ENCODE measurements at places on chromosomes 7 and 10.

DNA sequence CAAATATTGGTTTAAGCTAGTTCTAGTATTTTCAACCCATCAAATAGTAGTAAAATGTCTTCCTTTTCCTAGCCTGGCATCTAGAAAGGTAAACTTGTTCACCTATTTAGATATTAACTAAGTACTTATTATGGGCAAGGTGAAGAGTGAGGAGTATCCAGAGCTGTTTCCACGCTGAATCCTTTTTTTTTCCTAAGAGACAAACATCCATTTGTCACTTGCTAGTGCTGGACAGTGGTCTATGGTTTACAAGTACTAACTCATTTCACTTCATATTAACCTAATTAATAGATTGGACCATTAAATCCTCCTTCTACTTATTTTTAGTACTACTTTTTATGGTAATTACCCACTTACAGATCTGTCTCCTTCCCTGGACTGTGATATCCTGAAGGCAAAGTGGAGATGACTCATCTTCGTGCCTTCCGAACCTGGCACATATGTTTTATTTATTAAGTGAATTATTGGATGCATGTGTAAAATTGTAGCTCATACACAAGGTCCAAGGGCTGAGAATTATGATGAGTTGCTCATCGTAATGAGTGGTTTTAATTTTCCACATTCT, 159.6 kb upstream of the IGFBP3 start:
- no peak for DNase-seq

- no peak for DNase-seq
Observed at GRCh38 chr7:38223306-38223705, 45.3 kb downstream of the STARD3NL start.

- no peak for DNase-seq
Observed at GRCh38 chr10:46296641-46297141, 9.9 kb downstream of the ANTXRL start.

- DNase-seq: no peak
Observed at GRCh38 chr7:26593896-26594295, 270.5 kb downstream of the SKAP2 start.

GRCh38 chr10:26243351-26243720, 26.8 kb downstream of the GAD2 start:
- no peak for DNase-seq

DNA sequence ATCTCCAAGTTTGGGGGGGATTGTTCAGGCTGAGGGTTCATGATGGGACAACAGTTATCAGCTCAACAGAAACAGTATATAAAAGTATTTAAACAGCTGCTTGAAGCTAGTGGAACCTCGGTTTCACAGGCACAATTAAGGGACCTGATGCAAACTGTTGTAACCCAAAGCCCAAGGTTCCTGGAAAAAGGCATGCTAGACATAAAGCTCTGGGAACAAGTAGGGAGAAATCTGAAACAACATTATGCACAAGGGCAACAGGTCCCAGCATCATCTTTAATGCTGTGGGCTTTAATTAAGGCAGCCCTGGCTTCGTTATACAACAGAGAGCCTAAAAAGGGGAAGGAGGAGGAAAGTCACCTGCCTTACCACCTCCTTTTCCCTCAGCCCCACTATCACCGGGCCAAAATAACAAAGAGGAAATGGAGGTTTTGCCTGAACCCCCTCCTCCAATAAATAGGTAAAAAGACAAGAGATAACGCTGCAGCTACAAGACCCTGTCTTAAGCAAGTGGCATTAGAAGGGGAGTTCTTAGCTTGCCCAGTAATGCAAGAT, 83.2 kb upstream of the GPR22 start:
- DNase-seq: no peak

GRCh38 chr10:122225330-122225729, 45.8 kb upstream of the BTBD16 start:
- no peak for DNase-seq

DNA sequence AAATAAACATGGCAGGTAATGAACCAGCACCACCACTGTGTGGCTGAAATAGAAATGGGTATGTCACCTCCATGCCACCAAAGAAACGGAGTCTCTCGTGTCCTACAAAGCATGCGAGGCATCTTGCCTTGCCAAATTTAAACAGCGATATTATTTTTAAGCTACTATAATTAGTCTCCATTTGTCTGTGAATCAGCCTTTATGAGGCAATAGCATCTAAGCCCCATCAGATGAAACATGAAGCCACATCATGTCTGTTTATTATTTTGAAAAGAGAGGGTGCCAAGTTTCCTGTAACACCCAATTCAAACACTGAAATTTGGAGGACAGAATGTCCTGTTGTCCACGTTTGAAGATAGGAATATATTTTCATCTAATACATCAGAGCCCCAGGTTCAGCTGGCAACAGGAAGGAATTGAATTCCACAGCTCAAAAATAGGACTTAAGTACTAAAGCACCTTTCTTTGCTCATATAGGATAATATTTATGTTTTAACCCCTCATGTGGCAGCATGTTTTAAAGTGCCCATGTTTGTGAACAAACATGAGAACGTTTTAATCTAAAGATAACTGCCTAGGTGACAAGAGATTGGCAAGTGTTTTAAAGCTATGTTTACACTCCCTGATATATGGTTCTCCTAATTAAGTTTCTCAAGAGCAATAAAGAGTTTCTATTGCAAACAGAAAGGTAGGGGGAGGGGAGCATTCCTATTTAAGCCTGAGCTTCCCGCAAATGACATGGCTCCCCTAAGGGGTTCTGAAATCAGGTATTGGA, 86.8 kb downstream of the SORBS1 start:
- no peak for DNase-seq

- no peak for DNase-seq
Observed at GRCh38 chr7:47382200-47382599, 199.7 kb downstream of the TNS3 start.

GRCh38 chr7:56199639-56200038, 83.4 kb upstream of the NUPR2 start:
- DNase-seq: no peak

- DNase-seq: no peak
Observed at GRCh38 chr7:20290505-20291111, 40.1 kb upstream of the ITGB8 start.

DNA sequence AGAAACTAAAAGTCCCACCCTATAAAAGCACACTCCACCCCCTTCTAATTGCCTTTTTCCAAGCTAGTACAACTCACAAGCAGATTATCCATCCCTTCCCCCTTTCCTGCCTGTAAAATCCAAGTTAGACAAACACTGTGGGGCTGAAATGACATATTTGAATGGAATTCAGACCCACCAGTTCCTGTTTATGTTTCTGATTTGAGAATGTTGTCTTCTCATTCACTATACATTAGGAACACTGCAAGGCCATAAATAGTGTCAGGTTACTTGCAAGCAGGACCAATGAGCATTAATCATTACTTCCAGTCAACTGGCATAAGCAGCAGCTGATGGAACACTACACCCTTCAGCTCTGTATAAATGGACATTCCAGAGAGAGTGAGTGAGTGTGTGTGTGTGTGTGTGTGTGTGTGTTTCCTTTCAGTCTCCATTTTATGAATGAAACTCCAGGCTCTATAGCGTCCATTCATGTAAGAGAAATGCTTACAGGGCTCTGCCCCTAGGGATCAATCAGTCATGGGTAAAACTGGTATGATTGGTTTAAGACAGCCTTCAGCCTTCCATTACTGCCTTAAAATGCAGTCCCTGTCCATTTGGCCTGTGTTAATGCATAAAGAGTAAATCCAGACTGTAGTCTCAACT, 69.3 kb downstream of the ETV1 start:
- no peak for DNase-seq

All from GM19239 (cell line).